ENCODE measurements at places on chromosomes 3 and 15.

- no peak for DNase-seq
These were observed 28.7 kb downstream of the BFSP2 start for GRCh38 chr3:133428552-133428951.

DNA sequence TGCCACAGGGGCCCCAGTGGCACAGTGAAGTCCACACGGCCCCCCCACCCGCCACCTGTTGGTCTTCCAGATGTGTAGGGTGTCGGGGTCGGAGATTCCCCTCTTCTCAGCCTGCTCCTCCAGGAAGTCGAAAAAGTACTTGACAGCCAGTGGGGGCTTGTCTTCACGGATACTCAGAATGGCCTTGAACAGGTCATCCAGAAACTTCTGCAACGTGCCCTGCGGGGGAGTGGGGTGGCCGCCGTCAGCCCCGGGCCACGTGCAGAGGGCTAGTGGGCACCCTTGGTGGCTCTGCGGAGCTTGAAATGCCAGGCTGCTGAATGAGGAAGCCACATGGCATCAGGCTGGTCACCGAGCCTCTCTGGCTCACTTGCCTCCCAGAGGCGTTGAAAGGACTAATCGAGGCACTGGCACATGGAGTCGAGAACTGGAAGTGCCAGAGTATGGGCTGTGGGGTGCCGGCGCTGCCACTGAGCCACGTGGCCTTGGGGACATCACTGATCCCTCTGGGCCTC lies 16.6 kb downstream of the H1-8 start:
- no peak for DNase-seq

GRCh38 chr3:9158865-9159630 lies 90.4 kb downstream of the SRGAP3 start:
- no peak for DNase-seq

DNA sequence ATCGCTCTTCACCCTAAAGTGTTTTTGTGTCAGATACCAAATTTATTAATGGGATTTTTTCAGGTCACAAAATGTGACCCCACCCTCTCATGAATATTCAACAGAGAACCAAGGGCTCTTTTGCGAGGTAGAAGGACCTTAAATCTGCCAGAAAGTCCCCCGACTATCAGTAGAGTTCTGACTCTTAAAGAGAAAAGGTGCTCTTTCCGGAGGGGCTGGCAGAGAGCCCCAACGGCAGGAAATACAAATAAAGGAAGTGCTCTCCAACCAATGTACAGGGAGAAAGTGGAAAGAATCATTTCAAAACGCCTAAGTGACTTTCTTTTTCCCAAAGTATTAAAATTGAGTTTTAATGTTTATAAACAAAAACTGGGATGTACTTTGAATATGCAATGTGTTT lies 517.2 kb downstream of the FOXP1 start:
- DNase-seq, result peak; percentile 63

- DNase-seq, result no peak
These were observed 4.8 kb downstream of the GPR171 start for GRCh38 chr3:151197981-151198767.

GRCh38 chr3:22971497-22971896 lies 231.6 kb upstream of the UBE2E2 start:
- no peak for DNase-seq

DNA sequence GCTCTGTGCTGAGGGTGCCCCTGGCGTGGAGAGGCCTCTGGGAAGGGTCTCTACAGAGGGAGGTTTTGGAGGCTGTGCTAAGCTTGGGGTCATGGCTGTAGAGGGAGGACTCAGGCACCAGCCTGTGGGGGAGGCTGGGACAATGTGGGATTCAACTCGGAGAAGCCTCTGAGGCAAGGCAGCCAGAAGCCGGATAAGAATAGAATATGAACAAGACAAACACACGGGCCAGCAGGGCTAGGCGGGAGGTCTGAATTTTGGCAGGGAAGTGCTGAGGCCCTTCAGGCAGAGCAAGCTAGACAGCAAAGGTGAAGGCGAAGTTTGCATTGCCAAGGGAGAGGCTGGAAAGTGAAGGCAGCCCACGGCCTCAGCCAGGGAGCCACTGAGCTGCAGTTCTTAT lies 612.1 kb upstream of the NR2F2 start:
- DNase-seq, result no peak

Data from stimulated activated CD4-positive, alpha-beta T cell treated with anti-CD3 and anti-CD28 coated beads, Interleukin-4, amount 100 ng/mL, for 24 hours (primary cell).